Left colon (tissue), 2 donors: ENCODE measurements at places on chromosomes 12 and 14. TPM values are rescaled to one million over a fixed set of nuclear protein-coding genes. Genes with fewer than 3 reads are reported as not detected.

USP44 gene
- 0.39 TPM for total RNA-seq

- no peak for DNase-seq
Measured at GRCh38 chr12:83808591-83808990, 1104.0 kb downstream of the SLC6A15 start.

OR6C74 gene
- not detected for total RNA-seq

DNA sequence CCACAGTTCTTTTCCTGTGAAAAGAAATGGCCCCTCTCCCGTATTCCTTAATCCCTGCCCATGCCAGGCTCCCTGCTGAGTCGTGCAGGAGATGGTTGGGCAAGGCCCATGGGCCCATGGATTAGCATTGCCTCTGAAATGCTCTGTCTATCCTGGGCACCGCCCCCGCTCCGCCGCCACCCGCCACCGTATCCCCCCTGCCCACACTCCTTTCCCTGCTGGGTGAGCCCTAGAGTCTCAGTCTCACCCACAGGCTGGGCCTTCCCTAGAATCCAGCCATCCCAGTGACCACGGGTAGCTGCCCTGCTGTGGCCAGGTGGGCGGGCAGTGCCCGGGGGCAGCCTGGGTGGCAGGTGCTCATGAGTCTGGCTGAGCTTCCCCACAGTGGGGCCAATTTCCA, 50.6 kb downstream of the TSPAN11 start:
- DNase-seq = no peak

SLC8A3 gene
- 0.46 TPM for total RNA-seq

DNA sequence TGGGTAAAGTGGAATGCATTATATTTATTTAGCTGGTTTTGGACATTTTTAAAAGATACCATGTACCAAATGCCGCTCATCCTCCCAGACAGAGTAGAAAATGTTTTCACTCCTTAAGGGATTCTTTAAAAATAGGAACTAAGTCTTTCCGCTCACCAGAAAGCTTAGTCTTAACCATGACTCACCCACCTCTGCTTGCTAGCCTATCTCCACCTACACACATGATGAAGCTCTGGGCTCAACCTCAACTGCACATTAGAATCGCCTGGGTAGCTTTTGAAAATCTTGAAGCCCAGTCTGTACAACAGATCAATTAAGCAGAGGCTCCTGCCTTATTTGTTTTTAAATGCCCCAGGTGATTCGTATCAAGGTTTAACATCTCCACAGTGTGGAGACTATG, 260.5 kb downstream of the NEDD1 start:
- DNase-seq = no peak

DNA sequence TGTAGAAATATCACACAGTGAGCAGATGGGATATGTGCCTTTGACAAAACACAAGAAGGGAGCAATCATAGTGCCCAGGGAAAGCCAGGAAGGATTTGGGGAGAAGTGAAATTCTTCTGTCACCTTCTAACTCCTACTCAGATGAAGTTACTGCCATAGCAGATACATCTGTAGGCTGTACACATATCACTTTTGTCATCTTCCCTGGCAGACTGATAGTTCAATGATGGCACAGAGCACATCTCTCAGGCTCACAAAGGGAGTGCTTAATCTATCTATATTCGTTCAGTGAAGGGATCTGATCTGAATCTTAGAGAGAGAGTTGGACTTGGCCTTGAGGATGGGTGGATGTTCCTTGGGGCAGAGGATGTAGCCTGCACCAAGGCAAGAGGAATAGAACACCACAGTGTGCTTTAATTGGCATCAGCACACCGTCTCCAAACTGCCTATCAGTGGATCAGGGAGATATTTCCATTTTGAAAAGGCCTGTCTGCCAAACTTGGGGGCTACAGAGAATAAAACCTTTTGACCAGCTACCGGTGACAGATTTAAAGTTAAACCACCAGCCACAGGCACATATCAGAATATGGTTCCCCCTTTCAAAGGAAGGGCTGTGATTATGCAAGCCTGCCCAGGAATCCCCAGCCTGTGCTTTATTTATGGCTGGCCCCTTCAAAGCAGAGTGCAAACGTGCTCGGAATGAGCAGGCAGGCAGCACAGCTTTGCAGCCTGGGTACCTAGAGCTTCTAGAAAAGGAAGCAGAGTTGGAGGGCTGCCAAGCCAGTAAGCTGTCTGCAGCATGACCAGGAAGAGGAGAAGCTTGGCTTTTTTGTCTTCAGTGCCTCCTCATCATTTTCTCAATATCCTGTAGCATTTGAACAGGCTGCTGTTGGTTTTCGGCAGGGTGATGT, 165.5 kb upstream of the DYRK2 start:
- peak; percentile 66 for DNase-seq

DNA sequence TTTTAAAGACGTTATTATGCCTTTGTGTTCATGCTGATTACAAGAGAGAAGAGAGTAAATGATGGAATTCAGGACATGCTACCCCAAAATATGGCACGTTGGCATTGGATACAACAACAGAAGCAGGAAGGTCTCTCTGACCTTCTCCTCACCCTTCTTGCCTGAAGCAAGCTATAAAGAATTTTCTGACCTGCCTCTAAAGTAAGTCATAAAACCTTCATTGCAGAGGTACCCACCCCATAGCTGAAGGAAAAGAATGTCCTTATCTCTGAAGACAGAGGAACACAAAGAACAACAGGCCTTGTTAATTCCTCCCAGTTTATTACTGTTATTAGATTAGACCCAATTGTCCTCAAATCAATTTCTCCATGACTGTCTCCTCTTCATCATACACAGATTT, 176.2 kb downstream of the FBXL14 start:
- DNase-seq = no peak

RFX4 gene
- total RNA-seq = 0.08 TPM

DNA sequence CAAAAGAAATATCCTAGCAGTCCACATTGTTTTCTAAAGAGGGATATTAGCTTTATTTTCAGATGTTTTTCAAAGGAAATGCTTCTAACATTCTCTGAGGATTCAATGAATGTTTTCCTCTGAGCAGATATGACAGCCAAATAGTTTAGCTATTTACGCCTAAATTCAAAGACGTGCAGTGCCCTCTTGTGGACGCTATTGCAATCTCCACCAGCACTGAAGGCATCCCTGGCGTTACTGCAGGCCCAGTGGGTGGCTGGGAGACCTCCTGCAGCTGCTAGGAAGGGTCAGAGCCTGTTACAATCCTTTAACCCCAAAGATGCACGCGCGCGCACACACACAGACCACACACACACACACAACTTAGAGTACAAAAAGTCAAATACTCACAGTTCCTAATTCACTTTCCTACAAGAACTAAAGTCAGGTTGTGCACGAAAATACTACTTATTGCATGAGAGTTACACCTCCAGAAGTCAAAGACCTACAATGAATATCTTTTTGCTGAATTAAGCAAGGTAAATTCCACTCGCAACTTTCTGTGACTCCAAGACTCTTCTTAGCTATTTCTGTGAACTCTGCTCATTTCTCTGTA, 589.3 kb upstream of the TMEM132C start:
- DNase-seq = no peak

- peak; percentile 37 for DNase-seq
Measured at GRCh38 chr12:53725824-53726223, 1.4 kb downstream of the CALCOCO1 start.

DNA sequence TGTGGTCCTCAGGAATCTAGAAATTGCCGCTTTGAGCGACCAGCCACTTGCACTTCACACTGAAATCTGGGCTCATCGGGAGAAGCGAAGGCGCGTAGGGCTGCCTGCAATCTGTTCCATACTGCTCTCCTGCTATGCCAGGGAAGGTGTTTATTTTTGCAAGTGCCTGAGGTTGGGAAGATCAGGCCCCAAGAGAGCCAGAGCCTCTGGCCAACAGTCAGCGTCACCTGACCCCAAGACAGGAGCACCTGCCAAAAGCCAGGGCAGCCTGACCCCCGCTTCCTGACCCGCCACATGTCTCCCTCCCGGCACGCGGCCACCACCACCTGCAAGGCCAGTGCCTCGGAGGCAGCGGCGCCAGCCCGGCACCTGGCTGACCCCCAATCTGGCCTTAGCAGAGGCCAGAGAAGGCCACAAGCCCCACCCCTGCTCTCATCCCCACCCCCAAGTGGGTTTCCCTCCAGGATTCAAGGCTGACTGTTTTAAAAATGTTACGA, 94.4 kb downstream of the CHGA start:
- no peak for DNase-seq

- no peak for DNase-seq
Measured at GRCh38 chr12:13740149-13740545, 241.3 kb downstream of the GRIN2B start.

CYP46A1 gene
- 0.09 TPM for total RNA-seq

DNA sequence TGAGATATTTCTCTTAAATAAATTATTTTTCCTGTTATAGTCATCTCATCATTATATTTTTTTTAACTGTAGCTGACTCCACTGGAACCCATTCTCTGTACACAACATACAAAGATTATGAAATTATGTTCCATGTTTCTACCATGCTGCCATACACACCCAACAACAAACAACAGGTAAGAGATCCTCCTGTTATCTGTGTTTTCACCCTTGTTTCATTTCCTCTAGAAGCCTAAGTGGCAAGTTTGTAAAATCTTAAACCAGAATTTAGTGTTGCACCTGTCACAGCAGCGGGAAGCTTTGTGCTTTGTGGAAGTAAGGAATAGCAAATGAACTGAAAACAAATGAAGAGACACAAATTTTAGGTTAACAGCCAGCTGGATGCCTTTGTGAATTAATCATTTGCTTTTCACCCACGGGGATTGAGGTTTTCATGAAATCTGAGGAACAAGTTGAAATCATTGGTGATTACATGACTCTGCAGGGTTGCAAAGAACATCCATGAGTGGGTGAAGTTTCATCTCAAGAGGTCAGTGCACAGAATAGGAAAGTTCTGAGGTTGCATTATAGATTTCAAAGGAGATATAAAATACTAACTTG, 273.9 kb upstream of the RGS6 start:
- DNase-seq = no peak

ACOT6 gene
- not detected for total RNA-seq

GYS2 gene
- total RNA-seq = not detected
